B cell (primary cell): ENCODE measurements at places on chromosomes 1 and 21.

DNA sequence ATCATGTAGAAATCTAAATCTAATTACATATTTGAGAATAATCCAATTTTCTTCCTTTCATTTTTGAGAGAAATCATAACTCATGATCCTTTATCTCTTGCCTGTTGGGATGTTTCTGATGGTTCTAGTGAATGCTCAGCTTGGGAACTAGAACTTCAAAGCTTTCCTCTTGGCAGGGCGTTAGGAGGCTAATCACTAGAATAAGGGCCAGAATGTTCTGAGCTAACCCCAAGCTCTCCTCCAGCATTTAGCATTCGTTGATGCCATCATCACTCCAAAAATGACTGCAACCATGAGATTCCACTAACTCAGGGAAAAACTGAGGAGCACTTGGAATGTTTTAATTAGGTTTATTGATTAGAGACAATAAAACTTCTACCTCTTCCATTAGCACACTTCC lies 93.9 kb upstream of the DPT start:
- no peak for DNase-seq

GRCh38 chr1:226809785-226810571 lies 60.4 kb upstream of the PSEN2 start:
- no peak for DNase-seq

GRCh38 chr1:184025242-184025675 lies 12.3 kb downstream of the COLGALT2 start:
- no peak for DNase-seq

DNA sequence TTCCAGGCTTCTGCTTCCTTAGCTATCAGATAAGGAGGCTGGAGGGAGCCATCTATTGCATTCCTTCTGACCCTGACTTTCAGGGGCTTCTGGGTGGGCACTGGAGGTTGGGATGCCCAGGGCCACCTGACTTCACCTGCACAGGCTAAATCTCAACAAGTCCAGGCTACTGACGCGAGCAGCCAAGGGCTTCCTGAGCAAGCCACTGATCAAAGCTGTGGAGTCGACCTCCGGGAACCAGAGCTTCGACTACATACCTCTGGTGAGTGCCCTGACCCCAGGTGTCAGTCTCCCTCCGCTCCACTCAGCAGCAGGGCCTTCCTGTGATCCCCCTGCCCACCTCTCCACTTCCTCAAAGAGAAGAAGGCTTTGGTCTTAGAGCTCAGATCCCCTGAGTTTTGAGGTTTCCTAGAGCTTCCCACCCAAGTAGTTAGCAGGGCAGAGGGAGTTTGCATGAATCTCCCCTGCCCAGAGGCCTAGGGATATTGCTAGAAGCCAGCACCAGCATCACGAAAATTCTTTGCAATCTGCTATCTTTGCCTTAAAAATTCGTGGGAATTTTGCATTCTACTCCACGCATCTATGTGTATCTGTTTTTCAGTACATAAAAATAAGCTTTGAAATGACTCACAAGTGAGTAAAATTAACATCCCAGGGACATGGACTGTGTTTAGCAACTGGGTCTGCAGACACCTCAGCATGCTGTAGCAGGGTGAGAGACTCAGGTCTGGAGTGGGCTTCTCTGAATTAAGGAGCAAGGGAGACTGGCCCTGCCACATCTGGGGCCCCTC lies 61.4 kb downstream of the VWA5B1 start:
- DNase-seq: no peak

GRCh38 chr1:3732434-3733093 lies 19.7 kb upstream of the CCDC27 start:
- no peak for DNase-seq

DNA sequence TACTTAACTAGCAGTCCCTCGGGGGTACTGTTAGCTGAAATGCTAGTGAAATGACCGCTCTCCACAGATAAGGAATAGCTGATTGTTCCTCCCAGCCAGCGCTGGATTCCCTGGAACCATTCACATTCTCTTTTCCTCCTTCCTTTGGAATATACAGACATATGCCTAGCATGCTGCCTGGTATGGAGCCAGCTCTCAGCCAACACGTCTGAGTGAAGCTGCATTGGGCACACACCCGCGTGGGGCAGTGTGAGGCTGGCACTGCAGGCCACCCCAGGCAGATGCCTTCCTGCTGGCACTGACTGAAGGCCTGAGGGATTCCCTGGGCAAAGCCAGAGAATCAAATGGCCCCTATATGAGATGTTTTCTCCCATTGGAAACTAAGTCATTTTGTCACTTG lies 66.7 kb downstream of the TLR5 start:
- DNase-seq: no peak

DNA sequence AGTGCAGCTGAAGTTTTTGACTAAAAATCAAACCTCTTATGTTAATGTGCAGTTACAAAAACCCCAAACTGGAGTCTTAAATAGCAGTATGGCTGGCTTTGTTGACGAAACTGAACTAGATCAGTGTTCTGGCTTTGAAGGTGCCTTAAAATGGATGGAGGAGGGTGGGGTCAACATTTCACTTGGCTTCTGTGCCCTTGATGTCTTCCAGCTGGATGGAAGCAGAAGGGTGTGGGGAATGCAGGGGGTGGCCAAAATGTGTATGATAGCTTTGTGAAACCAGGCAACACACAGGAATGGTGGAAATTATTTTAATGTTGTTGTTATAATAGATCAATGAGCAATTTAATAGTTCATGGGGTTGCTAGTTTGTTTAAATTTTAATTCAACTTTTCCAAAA lies 96.8 kb upstream of the C1orf105 start:
- DNase-seq: no peak

DNA sequence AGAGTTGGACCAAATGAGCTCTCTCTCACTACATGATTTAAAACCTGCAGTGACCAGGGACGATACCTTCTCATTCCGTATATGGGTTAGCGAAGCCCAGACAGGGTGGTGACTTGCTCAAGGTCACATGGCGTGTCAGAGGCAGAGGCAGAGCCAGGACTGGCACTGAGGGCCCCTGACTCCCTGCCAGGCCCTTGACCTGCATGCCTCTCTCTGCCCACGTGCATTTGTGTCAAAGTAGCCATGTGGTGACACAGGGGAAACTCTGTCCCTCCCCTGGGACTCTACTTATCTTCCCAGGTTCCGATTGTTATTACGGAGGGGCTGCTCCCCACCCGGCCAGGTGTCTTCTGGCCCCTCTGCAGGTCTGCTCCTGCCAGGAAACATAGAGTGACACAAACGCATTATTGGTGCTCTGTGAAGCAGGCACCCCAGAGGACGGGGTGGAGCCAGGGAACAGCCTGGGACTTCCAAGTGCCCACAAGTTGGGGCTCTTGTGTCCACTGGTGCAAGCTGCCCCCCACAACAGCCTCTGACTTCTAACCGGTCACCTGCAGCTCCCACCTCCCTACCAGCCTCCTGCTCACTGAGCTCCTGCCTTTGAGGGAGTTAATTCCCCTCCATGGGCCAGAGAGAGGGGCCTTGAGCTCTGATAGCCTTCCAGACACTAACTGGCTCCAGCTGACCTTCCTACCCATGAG lies 7.3 kb upstream of the TINAGL1 start:
- no peak for DNase-seq

GRCh38 chr1:54906586-54906985 lies 19.6 kb upstream of the DHCR24 start:
- DNase-seq: no peak

DNA sequence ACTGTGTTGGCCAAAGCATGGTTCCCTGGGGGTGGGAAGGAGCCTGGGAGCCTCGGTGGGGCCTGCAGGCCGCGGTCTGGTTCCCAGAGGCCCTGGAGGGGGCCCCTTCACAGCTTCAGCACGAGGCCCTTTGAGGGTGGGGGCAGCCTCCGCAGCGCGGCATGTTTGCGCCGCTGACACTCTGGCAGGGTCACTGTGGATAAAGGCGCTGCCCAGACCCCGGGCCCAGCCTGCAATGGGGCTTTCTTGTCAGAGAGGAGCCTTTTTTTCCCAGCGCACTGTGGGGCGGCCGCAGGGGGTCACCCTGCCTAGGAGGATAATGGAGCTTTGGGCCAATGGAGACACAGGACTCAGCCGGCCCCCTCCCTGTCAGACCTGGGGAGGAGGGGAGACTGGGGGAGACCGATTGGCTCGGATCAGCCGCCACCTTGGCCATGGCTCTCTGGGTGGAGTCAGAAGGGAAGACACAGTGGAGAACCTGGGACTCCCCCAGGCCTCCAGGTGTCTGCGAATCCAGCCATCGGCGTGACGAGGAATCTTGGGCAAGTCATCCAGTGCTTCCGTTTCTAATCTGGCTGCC lies 26.0 kb downstream of the EPHB2 start:
- no peak for DNase-seq

DNA sequence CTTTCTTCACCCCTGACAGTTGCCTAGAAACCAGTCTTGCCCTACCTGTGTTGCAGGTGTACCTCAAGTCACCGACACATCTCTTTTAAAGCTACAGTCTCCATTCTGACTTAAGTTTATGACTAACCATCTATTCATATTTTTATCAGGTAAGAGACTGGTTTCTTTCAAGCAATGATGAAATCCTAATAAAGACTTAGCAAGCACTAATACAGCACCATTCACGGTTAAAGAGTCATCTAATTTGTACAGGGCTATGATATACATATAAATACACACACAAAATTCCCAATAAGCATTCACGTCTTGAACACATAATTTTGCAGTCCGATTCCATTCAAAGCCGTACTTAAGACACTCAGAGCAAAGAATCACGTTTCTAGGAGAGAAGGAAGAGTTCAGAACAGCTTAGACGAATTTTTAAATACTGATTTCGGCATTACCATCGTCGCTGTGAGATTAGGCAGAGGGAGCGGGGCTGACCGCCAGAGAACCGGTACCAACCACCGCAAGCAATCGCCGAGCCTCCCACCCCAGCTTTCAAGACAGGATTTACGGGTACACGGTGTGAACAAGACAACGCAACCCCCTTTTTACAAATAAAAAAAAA lies 943 bp downstream of the ERRFI1 start:
- peak; percentile 53 for DNase-seq

DNA sequence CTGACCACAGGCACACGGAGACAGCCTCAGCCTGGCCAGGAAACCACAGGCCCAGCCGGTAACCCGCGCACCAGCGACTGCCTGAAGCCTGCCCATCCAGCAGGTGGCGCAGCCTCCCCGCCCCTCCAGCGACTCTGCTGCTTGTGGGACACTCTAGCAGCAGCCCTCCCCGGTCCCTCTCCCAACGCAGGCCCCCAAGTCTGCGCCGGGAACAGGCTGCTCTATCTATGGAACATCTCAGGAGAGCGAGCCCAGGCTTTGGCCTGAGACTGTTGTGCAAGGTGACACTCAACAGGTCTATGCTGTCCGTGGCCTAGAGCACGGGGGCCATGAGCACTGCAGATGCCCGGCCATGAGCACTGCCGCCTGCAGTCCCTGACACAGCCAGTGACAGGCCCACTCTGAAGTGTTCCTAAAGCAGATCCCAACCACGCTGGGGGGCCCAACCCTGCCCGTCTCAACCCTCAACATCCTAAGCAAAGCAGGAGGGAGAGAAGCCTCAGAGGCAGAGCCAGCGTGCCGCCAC lies 28.4 kb downstream of the WDR4 start:
- peak; percentile 54 for DNase-seq

- no peak for DNase-seq
These were observed 20.6 kb downstream of the TOR1AIP2 start for GRCh38 chr1:179857009-179857408.

GRCh38 chr1:210231846-210232510 lies 618 bp upstream of the SERTAD4 start:
- no peak for DNase-seq

GRCh38 chr1:165928075-165928731 lies 100.8 kb downstream of the UCK2 start:
- peak; percentile 57 for DNase-seq

GRCh38 chr1:1136547-1137230 lies 20.8 kb upstream of the C1orf159 start:
- DNase-seq: peak; percentile 89

GRCh38 chr1:172818841-172819527 lies 160.1 kb downstream of the FASLG start:
- DNase-seq: peak; percentile 94

DNA sequence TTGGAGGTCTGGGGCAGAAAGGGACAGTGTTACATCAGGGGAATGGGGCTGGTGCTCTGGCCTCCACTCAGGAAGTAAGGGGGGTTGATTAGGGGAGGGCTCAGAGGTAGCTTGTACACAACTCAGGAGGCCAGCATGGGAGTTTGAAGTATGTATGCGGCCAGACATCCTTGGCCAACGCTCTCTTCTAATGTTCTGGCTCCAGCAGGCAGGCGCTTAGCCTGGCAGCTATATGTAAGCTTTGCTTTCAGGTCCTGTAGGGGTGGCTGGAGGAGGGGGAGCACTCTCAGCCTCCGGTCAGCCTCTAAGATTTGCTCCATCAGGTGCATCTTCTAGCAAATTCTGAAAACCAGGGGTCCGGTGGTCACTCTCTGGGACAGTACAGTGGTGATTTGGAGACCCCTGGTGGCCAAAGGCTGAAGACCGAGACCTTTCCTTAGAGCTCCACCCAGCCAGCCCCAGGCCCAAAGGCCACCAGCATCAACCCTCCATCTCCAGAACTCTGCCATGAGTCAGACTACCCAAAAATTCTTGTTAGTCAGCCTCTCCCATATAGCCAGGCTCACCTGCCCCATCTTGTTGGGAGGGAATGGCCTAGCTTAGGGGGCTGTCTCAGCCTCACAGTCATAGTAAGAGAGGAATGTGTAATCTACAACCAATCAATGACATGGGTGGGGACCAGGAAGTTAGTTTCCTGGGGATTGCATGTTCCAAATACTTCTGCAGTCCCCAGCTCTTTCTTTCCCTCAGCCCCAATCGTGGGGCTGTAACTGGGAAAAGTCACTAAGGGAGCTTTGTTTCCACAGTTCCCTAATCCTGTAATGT lies 9.7 kb upstream of the COL8A2 start:
- peak; percentile 56 for DNase-seq

- DNase-seq: no peak
These were observed 14.2 kb upstream of the KANK4 start for GRCh38 chr1:62333441-62333840.

DNA sequence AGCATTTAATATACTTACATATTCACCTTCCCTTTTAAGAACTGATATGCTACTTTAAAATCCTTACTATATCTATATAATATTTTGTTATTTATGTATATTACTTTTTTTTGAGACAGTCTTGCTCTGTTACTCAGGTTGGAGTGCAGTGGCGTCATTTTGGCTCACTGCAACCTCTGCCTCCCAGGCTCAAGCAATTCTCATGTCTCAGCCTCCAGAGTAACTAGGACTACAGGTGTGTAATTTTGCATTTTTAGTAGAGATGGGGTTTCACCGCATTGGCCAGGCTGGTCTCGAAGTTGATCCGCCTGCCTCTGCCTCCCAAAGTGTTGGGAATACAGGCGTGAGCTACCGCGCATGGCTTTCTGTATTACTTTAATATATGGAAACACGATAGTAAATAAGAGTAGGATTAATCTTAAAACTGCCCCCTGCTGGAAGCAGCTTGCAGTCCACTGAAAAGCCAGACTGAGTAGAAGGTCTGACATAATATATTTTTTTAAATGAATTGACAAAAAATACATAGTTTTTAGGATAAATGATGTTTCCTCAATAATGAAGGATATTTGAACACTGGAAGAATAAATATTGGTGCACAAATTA lies 24.4 kb downstream of the RCAN3 start:
- DNase-seq: peak; percentile 47

GRCh38 chr1:25809283-25809926 lies 9.4 kb downstream of the SELENON start:
- peak; percentile 57 for DNase-seq
